ENCODE measurements at places on chromosomes 7 and 10.

GRCh38 chr10:8056871-8057331 is 2.4 kb downstream of the GATA3 start:
- peak; percentile 57 for DNase-seq

DNA sequence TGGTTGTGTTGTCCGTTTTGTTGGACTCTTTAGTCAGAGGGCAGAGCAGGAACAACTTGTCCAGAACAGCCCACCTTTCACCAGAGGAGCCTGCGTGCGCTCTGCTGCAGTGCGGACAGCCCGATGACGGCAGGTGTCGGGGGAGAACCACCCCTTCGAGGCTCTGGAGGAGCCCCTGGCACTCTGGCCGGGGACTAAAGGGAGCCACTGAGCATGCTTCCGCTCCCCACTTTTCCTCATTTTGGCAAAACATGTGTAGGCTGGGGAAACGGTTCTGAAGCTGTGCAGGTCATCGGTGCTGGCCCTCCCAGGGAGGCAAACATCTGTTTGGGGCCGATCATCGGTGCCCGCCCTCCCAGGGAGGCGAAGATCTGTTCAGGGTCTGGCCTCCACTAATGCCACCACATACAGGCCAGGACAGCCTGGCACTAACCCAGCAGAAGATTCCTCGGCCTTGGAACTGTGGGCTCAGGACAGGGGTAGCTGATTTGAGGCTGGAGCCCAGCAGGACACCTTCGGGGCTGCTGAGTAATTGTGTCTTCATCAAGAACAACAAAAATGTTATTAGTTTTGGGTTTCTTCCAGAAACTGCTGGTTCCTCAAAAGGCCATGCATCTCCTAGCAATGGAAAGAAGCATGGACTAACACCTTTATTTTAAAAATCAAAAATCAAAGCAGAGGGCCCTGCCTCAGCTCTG is 124.4 kb upstream of the TCERG1L start:
- DNase-seq = peak; percentile 69

- DNase-seq = no peak
These were observed 25.2 kb downstream of the NHLRC2 start for GRCh38 chr10:113879691-113880090.

DNA sequence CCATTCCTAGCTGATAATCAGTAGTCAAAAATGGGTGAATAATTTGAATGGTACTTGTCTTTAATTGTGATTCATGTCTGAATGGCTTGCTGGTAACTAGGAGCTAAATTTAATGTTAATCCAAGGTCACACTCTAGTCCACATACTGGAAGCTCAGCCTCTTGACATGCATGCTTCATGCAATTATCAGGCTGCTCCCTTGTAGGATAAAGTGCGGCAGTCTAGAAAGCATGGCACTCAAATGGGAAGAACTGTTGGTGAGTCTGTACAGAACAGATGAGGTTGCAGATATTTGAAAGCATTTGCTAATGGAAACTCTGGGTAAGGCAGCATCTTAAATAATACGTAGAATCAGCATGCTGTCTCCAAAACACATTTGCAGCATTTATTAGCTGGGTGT is 499.4 kb downstream of the AUTS2 start:
- no peak for DNase-seq

DNA sequence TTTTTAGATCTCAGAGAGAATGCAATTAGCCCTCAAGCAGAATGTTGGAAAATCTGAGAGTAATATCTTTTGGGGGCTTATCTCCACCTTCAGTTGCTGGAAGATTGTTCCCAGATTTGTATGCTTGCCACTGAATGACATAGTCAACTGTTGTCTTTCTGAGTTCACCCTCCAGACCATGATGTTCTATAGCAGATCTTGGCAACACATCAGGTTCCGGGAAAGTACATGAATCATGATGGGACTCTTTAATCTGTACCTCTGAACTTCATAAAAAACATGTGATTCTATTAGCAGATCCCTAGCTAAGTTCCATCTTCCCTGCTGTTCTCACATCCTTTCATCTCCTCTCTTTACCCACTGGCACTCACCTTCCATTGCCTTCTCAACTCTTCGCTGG is 68.9 kb downstream of the PLCE1 start:
- peak; percentile 10 for DNase-seq

- no peak for DNase-seq
These were observed 151.3 kb upstream of the BMPER start for GRCh38 chr7:33753881-33754525.

GRCh38 chr7:54811846-54812254 is 52.8 kb upstream of the SEC61G start:
- DNase-seq = peak; percentile 10

GRCh38 chr10:133475425-133475734 is 21.6 kb downstream of the SCART1 start:
- DNase-seq = no peak

DNA sequence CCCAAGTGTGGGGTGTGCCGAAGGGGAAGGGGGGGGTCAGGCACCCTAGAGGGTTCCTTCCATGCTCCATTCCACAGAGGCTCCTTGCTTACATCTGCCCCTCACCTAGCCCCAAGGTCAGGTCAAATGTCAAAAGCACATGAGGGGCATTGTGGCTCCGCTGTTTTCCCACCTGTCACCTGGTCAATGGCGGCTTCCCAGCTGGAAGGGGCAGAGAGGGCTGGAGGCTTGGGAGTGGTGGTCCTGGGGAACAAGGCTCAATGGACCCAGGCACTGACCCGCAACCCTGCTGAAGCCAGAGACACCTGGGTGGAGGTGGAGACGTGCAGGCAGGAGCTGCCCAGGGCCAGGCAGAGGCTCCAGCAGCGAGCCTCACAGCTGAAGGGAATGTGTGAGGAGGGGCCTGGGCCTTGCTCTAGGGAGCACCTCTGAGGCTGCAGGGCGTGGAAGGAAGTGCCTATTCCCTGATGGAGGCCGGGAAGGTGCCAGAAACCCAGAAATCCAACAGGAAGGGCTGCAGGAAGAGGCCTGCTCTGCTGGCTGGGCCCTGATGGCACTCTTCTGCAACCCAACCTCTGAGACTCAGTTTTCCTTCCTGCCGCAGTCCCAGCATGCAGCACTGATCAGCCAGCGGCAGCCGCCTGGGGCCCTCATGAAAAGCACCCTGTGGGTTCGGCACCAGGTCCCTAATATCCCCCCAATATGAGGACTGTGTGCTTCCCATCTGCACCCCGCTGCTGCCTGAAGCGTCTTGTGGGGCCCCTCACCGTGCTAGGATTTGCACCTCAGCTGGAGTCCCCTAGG is 16.0 kb downstream of the RASGEF1A start:
- no peak for DNase-seq

DNA sequence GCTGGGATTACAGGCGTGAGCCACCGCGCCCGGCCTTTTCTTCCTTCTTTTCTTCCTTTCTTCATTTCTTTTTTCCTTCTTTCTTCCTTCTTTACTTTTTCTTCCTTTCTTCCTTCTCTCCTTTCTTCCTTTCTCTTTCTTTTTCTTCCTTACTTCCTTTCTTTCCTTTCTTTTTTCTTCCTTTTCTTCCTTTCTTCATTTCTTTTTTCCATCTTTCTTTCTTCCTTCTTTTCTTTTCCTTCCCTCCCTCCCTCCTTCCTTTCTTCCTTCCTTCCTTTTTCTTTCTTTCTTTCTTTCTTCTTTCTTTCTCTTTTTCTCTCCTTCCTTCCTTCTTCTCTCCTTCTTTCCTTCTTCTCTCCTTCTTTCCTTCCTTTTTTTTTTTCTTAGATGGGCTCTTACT is 47.0 kb upstream of the CUX1 start:
- DNase-seq = no peak

DNA sequence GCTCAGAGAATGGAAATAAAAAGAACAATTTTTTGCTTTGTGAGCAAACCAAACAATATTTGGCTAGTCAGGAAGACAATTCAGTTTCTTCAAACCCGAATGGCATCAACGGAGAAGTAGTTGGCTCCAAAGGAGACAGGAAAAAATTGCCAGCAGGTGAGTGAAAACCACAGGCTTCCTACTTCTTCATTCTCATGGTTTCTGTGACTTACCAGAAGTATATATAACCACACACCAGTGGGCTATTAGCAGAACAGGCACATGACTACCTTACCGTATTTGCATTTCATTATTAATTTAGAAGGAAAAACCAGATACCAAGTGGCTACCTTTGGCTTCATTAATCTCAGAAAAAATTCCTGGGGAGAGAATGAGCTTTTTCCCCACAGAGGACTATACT is 8.8 kb downstream of the TDRD1 start:
- no peak for DNase-seq

DNA sequence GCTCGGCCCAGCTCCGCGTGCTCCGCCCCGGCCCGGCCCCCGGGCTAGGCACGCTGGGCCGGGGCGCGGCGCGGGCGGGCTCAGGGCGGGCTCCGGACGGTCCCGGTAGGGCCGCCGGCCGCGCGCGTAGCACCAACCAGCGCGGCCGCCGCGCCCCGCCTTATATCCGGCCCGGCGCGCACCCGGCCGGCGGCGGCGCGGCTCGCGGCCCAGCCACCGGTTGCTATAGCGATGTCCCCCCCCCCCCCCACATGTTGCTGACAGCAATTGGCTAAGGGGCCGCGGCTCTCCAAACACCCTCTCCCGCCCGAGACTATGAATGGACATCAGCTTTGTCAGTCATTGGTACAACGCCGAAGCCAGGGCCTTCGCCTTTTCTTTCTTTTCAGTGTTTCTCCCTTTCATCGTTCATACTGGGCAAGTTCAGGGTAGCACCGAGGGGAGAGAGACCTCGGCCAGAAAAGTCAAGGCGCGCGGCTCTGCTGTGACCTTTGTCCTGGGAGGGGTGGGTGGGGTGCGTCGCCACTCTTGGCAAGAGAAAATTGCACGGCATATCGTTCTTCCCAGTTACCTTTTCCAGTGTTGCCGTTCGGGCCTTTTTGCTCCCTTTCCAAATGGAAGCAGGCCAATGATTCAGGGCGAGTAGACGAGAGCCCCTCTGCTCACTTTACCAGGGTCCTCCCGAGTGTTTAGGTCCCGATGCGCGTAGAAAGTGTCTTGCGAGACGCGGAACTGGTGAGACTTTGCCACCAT is 354.2 kb downstream of the DNAJB6 start:
- DNase-seq = no peak

DNA sequence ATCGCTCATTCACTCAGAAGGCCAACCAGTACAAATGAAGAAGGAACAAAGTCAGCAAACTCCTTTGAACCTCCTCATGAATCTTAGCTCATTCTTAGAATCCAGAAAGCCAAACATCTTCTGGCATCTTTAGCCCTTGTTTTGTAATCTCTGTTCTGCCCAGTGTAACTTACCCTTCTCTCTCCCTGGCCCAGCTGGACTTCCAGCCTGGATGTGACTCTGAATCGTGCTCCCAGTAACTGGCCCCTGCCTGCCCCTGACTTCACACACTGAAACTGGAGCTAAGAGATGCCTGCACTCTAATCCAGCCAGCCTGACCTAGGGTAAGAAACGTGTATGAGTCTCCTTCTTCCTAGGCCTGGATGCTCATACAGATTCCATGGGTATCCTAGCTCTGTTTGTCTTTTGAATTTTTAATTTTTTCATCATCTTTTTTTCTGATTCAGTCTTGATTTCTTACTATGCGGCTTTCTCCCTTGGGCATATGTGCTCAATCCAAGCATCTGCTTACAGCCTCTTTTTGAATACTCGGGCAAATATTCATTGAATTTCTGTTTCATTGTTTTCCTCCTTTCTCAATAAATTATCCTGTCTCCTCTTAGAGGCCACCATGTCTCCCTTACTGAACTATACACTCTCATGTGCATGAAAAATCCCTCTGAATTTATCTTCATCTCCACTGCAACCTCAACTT is 845.6 kb upstream of the AUTS2 start:
- no peak for DNase-seq

DNA sequence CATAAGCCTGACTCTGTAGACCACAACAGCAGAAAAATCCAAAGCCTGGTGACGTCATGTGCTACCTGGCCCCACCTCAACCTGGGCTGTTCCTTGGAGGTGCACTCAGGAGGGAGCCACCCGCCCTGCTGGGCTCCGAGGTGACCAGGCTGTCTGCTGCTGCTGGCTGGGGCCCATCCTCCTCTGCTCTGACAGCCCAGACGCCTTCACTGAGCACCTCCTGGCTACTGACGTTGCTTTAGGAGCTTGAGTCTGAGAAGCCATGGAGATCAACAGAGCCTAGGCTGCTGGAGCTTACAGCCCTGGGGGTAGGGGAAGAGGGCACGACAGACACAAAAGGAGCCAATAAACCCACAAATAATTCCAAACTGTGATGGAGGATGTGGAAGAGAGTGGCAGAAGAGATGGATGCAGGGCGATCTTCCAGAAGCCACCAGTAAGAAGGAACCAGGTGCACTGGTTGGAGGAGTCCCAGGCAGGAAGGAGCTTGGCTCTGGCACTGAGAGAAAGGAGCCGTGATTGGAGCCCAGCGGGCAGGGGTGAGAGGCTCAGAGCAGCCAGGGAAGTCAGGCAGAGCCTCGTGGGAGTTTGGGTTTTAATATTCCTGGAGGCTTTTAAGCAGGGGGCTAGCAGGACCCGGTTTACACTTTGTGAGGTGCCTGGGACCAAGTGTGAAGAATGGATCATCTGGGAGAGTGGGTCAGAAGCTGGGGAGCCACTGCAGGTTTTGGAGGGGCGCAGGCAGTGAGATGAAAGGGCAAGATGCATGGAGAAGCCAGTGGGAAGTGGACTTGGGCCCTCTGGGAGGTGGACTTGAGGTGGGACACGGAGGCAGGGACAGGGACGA is 1.7 kb upstream of the PTPRE start:
- no peak for DNase-seq

- peak; percentile 84 for DNase-seq
These were observed 46.4 kb upstream of the MKRN1 start for GRCh38 chr7:140525743-140526142.

- no peak for DNase-seq
These were observed 5.3 kb upstream of the KLRG2 start for GRCh38 chr7:139488810-139489209.

- DNase-seq = peak; percentile 80
These were observed 108.4 kb upstream of the ZMIZ1 start for GRCh38 chr10:78960316-78960800.

DNA sequence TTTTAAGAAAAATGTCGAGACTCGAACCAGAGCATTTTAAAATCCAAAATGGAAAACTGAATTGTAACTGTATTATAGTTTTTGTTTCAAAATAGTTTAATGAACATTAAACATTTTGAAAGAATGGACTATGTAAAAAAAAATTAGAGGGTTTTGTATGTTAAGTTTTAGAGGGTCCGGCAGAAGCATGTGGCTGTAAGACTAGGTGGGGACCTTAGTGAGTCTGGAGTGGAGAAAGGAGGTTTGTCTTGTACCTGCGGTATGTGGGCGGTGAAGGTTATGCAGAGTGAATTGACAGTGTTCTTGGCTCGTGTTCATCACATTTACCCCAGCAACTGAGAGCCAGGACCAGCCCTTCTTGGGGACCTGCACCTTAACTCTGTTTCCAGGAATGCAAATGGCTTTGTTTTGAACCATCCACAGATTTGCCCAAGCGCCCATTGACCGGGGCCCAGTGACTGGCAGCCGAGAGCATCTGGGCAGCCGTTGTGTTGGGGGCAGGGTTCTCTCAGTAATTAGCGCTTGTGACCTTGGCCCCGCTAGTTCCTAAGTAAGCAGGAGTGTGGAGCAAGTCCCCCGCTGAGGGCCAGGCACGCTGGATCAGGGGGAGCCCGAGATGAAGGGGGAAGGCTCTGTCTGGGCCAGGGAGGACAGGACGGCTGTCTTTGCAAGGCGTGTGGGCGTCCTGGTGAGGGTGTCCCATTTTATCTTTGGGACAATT is 1.4 kb upstream of the KLF6 start:
- DNase-seq = peak; percentile 64

Data from MCF 10A (cell line).